ENCODE measurements at places on chromosomes 7 and 10.

- no peak for DNase-seq
Observed at GRCh38 chr10:128867210-128867609, 599.8 kb upstream of the MGMT start.

- DNase-seq, result no peak
Observed at GRCh38 chr7:140607441-140607989, 33.1 kb downstream of the DENND2A start.

DNA sequence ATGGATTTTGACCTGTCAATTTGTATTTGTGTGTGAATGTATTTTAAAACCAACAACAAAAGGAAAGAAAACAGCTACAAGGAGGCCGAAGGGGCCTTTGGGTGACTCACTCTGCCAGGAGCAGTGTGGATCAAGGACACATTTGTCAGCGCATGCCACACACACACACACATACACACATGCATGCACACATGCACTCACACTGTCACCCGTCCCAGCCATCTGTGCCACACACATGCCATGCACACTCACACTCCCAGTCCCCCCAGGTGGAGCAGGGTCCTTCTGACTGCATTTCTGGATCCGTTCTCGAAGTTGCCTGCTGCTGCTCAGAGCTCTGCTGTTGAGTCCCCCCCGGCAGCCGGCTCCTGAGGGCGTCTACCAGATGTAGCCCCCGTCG lies 26.0 kb downstream of the SPOCK2 start:
- DNase-seq, result no peak

- DNase-seq, result no peak
Observed at GRCh38 chr10:86226781-86227201, 139.8 kb downstream of the GRID1 start.

DNA sequence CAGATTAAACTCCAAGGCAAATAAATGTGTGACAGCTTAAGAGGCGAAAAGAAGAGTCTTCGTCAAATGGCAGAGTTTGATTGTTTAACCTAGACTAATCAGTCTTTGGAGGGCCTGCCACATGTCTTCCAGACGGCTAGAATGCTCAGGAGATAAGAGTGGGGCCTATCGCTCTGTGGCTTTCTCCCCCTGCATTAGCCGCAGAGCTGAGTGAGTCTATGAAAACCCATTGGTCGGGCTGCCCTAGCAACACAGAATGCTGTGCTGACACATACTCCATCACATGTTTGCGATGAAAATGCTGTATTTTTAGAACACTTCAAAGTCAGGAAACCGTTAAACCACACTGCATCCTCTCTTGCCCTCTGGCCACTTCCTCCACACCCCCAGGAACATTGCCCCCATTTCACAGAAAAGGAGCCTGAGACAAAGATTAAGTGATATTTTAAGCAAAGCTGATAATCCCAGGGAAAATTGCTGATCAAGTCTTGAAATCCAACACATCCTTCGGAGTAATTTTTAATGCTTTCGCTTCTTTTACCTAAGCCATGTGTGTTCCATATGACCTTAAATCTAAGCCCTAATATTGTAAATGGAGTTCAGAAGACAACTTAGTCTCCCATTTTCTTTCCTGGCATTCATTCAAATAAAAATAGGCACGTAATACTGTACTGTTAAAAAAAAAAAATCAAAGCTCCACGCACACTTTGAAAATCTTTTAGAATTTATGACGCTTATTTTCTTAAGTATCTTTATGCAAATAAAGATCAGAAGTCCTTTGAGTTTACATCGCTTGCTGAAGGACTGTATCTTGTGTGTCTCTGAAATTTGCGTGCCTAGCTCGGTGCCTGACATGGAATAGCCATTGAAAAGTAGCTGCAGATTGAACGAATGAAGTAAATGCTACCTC lies 161.2 kb downstream of the CELF2 start:
- peak; percentile 80 for DNase-seq

- no peak for DNase-seq
Observed at GRCh38 chr10:117087521-117087920, 50.5 kb downstream of the VAX1 start.

DNA sequence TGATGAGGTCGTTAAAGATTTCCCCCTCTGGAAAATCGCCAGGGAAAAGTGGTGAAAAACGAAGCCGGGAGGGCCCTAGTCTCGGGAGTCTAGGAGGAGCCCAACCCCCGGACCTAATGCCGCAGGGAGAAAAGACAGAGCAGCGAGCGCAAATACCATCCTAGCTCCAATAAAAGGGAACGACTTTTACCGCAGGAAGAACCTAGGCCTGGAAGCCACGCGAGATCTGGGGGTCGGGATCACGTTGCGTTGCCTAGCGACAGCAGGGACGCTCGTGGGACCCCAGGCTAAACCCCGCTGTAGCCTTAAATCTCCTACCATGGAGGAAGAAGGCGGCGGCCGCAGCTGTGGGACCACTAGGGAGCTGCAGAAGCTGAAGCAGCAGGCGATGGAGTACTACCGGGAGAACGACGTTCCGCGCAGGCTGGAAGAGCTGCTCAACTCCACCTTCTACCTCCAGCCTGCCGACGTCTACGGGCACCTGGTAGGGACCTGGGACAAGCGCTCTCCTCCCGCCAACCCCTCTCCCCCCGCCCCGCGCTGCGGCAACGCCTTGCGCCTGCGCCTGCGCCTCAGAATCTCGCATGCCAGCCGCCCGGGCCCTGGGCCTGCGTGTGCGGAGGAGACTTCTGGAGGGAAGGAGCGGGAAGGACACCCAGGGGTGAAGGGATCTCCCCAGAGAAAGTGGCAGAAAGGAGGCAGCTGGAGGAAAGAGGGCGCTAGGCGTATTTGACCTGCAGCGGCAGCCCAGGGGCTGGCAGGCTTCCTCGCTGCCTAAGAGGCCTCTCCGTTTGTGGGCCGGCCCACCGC lies at the start of gene ENO4:
Gene ENO4, plus strand, starts transcription at position 252 of the 810 bp plus-strand sequence. Its CDS starts 68 bp downstream, at position 320.
- no peak for DNase-seq

DNA sequence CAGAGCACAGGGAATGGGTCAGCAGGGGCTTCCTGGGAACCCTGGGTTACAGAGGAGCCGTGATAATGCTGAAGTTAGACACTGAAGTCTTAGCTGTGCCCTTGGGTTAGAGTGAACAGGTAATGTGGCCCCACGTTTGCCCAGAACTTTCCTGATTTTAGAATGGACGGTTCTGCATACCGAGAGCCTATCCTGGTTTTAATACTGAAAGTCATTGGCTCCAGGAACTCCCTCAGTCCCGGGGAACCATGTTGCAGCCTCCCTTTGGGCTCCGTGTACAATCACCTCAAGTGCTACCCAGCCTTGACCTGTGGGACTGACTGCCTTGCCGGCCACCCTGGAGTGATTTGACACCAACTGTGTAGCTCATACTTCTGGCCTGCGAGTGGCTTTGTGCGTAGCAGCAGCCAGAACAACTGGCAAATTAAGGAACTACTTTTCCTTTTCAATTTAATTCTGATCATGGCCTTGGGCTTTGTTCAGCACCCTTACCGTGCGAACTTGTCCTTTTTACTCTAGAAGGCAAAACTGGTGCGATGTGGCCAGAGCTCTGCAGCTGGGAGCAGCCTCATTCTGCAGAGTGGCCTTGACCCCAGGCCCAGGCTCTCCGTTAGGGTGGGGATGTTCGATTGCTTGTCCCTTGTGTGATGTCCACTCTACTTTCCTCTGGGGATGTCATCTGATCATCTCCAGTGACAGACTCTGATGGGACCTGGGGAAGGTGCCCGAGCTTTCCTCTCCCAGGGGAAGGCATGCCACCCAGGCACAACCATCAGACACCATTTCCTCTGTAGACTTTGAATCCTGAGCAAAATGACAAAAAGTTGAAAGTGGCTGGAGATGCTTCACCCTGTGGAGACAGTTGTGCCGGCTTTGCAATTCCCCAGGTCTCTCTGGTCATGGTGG lies 265.9 kb downstream of the GLRX3 start:
- no peak for DNase-seq

- DNase-seq, result no peak
Observed at GRCh38 chr10:126911301-126911700, 6.1 kb downstream of the DOCK1 start.

GRCh38 chr10:227014-227413 lies 91.8 kb downstream of the ZMYND11 start:
- no peak for DNase-seq

DNA sequence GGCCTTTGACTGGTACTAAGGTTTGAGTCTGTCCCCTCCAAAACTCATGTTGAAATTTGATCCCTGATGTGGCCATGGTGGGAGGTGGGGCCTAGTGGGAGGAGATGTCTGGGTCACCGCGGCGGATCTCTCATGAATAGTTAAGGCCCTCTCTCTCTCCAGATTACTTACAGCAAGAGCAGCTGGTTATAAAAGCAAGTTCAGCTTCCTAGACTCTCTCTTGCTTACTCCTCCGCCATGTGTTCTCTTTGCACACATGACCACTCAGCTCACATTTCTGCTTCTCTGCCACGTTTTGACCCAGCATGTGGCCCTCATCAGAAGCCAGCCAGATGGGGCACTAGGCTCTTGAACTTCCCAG lies 29.9 kb upstream of the ZMIZ1 start:
- no peak for DNase-seq

DNA sequence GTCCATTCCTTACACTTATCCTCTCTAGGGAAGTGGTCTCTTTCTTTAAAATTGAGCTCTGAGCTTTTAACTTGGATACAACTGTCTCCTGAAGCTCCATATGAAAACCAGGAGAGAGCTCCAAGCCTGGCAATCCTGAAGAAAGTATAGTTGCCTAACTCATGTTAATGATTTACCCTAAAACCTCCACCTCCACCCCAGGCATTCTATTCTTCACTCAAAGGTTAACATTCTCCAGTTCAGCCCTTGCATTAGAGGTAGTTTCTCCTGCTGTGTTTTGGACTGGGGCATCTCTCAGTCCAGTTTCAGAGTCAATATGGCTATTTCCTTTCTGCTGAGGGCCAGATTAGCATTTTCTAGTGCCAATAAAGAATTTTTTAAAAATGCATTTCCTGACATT lies 195.5 kb downstream of the SLC25A13 start:
- DNase-seq, result no peak

DNA sequence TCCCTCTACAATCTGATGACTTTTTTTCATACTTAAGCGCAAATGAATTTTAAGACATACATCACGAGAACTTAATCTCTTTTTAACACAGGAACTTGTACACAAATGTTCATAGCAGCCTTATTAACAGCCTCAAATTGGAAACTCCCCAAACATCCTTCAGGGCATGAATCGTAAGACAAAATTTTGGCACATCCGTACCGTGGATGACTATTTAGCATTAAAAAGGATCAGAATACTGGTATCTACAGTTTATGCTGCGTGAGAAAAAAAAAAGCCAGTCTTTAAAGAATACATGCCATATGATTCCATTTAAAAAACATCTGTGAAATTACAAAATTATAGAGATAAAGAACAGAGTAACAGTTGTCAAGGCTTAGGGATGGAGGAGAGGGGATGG lies 46.8 kb downstream of the PDE1C start:
- DNase-seq, result no peak

- DNase-seq, result no peak
Observed at GRCh38 chr7:95550546-95550945, 45.8 kb downstream of the PDK4 start.

- DNase-seq, result no peak
Observed at GRCh38 chr10:132111871-132112341, 46.2 kb downstream of the JAKMIP3 start.

DNA sequence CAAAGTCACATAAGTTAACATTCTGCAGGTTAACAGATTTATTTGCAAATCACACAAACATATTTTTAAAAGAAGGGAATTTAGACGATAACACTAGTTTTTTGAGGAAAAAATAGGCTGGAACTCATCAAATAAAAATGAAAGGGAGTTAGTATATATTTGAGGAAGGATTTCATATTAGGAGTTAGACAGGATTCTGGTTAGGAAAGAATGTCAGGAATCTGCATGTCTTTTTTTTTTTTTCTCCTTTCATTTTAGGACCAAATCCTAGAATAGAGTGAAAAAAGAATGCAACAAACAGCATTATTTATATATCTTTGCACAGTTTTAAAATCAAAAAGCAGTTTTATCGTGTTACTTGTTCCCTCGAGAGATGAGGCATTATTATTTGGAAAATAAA lies 8.9 kb upstream of the TRDMT1 start:
- no peak for DNase-seq

DNA sequence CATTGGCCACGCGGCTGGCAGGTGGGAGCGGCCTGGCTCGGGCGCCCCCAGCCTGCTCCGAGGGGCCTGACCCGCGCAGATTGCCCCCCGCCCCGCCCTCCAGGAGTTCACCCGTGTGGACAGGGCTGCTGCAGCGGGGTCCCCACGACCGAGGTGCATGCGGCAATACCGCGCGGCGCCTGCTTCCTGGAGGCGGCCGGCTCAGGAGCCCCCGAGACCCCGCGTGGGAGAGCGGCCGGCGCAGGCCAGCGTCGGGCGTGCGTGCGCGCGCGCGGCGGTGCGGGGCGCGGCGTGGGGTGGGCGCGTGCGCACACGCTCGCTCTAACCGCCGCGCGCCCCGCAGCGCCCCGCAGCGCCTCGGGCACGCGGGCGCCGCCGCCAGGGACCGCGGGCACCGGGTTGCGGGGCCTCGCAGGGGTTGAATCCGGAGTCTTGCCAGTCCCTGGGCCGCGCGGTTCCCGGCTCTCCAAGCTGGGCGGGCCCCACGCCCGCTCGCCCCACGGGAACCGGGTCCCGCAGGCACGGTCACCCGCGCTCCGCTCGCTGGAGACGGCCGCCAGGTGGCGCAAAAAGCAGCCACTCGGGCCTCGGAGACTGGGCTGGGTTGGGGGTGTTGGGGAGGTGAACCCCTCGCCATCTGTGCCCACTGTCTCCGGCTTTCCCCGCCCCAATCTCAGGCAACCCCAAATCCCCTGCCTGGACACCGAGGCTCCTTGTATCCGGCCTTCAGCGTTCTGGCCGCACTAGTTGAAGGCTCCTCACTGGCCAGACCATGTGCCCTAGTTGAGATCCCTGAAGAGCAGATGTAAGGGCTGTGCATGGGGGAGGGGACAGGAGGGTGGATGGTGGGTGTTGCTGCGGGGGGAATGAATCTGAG lies 1.3 kb upstream of the ACHE start:
- peak; percentile 58 for DNase-seq

DNA sequence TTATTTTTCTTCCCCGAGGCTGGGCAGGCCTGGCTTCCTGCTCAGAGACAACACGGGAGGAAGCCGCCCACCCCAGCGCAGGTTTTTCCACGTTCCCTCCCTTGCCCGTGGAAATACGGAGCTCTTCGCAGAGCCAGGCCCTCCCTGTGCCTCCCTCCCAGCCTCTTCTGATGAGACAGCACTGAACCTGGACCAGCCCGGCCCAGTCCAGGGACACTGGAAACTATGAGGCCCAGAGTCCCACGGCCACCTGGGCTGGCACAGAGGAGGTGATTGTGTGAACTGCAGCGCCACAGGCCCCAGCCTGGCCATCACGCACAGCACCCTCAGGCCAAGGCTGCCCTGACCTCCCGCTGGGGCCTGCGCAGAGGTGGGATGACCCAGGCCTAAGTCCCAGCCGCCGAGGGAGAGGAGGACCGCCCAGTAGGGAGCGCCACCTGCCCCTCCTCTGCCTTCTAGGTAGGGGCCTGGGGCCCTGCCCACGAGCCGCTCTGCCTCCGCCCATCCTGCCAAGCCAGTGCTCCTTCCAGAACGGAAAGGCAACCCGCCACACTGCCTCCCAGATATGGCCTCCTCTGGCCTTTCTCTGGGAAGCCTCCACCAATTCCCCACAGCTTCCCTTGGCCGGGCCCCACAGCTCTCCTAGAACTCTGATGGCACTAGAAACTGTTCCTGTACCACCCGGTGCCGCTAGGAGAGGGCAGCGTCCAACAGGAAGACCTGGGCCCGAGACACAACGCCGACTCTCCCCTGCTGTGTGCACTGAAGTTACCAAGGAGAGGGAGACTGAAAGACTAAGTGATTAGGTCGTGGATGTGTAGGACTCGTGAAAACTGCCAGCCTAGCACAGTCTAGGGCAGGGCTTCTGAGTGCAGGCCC lies 57.2 kb downstream of the PROSER2 start:
- DNase-seq, result no peak

All from activated T-cell treated with anti-CD3 and anti-CD28 coated beads for 24 hours (primary cell).